Activated CD4-positive, CD25-positive, alpha-beta regulatory T cell treated with anti-CD3 and anti-CD28 coated beads, Interleukin-2, amount 50 U/mL, for 24 hours (primary cell): ENCODE measurements at places on chromosomes 12 and 14.

DNA sequence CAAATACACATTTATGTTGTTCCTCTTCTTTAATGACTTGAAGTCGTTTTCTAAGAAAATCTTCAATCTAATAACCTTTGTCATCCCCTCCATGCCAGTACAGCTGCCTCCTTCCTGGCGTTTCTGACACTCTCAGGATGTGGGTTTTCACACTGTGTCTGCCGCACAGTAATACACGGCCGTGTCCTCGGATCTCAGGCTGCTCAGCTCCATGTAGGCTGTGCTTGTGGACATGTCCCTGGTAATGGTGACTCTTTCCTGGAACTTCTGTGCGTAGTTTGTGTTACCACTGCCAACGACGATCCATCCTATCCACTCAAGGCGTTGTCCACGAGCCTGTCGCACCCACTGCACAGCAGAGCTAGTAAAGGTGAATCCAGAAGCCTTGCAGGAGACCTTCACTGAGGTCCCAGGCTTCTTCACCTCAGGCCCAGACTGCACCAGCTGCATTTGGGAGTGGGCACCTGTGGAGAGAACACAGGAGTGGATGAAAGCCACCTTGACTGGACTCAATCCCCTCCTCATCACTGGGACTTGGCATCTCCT is 1095.9 kb downstream of the TMEM121 start:
- no peak for ATAC-seq

DNA sequence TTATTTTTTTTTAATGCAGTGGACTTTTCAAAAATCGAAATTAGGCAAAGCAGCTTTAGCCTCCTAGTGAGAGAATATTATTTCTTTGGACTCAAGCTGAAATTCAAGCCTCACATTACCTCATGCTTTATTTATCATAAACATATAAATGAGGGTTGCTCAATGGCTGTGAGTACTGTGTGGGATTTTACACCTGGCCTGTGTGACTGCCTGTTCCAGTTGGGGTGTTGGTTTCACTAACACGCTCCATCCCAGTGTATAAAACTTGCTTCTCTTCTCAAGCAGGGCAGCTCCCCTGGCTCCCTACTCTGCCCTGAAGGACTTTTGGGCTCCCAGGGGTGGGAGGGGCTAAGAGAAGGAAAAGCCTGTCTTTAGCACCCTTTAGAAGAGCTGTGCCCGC is 15.0 kb downstream of the ANKLE2 start:
- ATAC-seq, result no peak

GRCh38 chr14:59189786-59190368 is 1.4 kb downstream of the DAAM1 start:
- ATAC-seq, result no peak

GRCh38 chr12:116067892-116068291 is 209.6 kb downstream of the MED13L start:
- no peak for ATAC-seq

DNA sequence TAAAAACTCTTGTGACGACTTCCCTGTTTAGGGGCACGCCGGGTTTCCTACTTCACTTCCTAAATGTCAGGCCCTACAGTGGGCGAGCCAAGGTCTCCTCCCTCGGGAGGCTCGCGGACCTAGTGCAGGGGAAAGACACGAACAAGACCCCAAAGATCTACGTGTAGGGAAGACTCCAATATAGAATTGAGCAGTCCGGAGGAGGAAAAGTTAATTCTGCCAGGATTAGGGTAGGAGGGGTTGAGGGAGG is 564 bp downstream of the ATXN3 start:
- ATAC-seq, result no peak

GRCh38 chr14:92276074-92276473 is 46.9 kb upstream of the SLC24A4 start:
- no peak for ATAC-seq

- ATAC-seq, result no peak
Observed at GRCh38 chr12:112901271-112901670, 5.5 kb upstream of the OAS1 start.

- no peak for ATAC-seq
Observed at GRCh38 chr14:64760916-64761315, 56.7 kb downstream of the PLEKHG3 start.

DNA sequence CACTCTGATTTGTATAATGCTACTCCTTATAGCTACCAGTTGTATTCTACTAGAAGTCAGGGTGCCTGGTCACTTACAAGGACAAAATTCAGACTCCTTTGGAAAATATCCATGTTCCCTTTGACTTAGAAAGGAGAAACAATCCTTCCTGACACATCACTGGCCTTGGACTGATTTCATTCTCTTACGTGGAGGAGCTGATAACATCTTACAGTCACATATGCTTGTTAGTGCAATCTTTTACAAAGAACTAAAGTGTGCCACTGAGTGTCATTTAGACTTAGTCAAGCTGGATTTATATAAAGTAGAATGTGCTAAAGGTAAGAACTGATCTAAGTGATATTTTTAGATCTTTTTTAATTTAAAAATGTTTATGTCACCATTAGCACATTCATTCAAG is 131.0 kb upstream of the TMTC2 start:
- ATAC-seq, result no peak

GRCh38 chr14:74710480-74710879 is 2.4 kb downstream of the AREL1 start:
- no peak for ATAC-seq

DNA sequence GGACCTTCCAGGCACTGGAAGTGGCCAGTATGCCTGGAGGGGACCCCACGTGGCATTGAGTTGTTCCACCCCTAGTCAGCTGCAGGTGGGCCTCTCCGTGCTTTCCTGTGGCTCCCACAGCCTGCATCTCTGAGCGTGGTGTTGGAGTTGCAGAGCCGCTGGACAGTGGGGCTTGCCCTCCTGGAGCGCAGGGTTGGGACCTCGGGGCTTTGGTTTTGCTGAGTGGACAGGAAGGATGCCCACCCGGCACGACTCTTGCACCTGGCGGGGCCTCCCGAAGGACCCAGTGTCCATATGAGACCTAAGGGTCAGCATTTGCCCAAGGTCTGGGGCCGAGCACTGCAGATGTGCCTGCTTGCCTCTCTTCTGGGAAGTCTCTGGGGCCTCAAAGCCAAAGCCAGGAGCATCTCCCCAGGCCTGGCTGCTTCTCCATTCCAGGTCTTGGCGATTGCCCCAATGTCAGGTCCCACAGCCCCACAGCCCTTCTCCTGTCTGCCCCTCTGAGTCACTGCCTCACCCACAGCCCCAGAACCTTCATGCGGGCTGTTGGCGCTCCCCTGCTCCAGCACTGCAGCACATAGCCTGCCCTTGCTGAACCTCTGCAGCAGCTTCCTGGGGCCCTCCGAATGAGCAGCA is 1.5 kb downstream of the PACS2 start:
- ATAC-seq, result no peak

DNA sequence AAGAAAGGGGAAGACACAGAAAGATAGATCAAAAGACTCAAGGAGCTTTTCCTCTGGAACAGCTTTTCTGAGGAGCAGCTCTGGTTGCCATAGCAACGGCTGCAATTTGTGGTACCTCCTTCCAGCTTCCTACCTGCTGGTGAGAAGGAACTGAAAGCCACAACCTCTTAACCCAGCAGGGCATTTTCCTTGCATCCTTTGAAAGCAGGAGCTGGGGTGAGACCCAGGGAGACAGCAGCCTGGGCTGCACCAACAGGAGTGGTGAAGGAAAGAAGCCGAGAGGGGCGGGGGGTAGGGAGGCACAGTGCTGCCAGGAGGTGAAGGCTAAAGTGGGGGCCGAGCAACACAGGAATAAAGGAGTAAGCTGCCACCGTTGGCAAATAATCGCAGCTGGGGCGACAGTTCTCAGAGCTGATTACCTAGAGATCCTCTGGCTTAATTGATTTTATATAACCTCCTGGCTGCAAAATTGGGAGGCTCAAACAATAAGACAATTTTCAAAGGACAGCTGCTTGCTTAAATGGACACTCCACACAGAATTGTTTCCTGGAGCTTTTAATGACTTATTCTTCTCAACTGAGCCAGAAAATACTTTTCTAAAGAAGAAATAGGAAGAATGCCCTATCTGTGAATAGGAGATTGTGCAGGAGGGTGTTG is 129.4 kb downstream of the RPAP3 start:
- ATAC-seq, result no peak

DNA sequence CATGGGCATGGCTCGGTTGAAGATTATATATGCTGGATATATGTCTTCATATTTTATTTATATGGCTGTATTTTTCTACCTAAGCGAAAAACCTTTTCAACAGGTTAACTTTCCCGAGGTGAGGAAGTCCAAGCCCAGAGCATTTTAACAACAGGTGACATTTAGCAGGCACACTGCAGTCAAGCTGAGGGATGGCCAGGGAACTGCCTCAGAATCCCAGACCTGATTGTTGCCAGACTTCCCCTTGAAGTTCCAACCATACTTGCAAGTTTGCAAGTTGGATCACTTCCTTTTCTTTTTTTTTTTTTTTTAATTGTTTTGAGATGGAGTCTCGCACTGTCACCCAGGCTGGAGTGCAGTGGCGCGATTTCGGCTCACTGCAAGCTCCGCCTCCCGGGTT is 166.0 kb upstream of the FRMD6 start:
- no peak for ATAC-seq

- ATAC-seq, result no peak
Observed at GRCh38 chr12:95205016-95205624, 12.1 kb downstream of the FGD6 start.

GRCh38 chr12:112361271-112361670 is 21.0 kb downstream of the HECTD4 start:
- ATAC-seq, result no peak

DNA sequence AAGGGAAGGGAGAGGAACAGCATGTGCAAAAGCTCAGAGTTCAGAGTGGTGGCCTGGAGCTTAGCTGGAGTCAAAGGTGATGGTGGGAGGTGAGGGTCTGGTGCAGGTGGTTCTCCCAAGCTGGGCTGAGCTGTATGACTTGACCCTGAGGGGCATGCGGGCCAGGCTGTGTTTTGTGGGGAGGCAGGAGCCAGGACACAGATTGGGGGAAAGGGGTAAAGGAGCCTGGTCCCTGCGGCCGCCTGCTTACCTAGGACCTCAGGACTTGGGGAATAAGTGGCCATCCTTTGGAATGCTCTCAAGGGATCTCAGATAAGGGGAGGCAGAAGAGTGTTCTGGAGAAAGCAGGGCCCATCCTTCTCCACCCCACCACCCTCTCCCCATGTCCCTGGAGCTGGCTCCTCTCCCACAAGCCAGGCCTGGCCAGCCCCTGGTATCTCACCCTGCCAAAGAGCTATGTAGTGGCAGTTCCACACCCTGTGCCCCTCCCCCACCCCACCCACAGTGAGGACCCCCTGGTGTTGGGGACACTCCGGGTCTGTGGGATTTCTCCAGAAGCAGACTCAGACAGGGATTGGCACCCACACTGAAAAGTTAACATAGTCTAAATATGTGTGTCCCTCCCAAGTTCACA is 19.9 kb upstream of the CEP170B start:
- no peak for ATAC-seq

- no peak for ATAC-seq
Observed at GRCh38 chr14:75295061-75295461, 16.4 kb downstream of the FOS start.

DNA sequence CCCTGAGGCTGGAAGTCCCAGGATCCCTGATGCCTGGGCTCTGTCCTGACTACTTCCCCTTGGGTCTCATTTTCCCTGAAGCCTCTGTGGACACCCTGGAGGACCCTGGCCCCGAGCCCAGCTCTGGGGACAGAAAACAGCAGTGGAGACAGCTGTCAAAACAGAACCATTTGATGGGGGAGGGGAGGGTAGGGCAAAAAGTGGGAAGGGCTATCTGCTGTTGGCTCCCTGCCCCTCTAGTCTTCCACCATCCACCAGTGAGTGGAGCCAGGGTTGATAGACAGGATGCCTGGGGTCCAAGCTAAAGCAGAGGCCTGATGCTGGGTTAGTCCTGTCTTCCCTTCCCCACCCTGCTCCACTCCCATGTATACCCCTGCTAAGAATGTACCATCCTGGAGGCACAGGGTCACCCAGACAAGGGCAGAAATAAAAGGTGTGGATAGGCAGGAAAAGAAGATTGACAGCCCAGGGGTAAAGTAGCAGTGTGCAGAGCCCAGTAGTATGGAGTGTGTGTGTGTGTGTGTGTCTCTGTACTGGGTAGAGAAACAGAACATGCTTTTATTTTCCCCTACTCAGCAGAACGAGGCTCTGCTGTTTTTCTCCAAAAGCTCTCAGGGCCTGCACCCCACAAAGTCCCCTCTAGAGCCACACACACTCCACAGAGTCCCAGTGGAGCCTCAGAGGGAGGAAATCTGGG is 9.8 kb downstream of the ZNF385A start:
- no peak for ATAC-seq

DNA sequence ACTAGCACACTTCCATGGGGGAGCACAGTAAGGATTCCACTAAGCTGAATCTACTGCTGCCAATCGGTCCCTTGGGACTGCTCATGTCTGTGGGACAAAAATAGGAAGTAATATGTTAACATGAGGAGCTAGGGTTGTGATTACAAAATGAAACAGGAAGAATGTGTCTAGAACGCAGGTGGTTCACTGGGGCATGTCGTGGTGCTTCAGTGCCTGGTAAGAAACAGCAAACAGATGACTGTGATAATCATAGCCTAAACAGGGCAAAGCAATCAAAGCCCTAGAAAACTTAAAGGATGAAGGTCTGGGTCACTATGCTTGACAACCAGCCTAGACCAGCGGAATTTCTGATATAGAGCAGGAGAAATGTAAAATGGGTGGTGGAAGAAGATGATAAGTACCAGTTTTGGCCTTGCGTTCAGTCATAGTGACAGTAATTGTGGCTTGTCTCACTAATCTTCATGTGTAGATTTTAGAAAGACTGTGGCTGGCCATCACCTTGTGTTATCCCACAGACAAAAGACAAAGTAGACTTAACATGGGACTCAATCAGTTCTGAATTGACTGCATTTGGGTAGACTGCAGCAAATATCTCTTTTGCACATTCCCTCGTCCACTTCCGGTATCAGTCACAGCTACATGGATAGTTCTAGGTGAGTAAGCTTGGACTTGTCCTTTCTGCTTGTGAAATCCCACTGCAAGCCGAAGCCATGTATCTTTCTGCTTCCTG is 51.4 kb downstream of the WASHC3 start:
- peak; percentile 49 for ATAC-seq

DNA sequence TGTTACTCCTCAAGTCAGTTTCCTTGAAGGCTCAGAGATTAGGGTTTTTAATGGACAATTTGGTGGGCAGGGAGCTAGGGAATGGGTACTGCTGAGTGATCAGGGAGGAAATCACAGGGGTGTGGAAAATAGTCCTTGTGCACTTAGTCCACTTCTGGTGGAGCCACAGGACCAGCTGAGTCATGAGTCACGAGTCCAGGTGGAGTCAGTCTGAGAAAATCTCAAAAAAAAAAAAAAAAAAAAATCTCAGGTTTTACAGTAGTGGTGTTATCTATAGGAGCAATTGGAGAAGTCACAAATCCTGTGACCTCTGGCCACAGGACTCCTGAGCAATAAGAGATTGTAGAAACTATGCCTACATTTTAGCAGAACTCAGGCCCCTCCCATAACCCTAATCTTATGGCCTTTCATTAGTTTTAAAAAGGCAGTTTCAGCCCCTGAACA is 28.2 kb upstream of the AMN1 start:
- no peak for ATAC-seq

- ATAC-seq, result no peak
Observed at GRCh38 chr12:116384691-116385485, 107.4 kb upstream of the MED13L start.
